ENCODE measurements at places on chromosomes 5 and 9.

- no peak for DNase-seq
These were observed 42.1 kb upstream of the FAM240B start for GRCh38 chr9:38761999-38762398.

- no peak for DNase-seq
These were observed 87.4 kb downstream of the LMX1B start for GRCh38 chr9:126700903-126701812.

DNA sequence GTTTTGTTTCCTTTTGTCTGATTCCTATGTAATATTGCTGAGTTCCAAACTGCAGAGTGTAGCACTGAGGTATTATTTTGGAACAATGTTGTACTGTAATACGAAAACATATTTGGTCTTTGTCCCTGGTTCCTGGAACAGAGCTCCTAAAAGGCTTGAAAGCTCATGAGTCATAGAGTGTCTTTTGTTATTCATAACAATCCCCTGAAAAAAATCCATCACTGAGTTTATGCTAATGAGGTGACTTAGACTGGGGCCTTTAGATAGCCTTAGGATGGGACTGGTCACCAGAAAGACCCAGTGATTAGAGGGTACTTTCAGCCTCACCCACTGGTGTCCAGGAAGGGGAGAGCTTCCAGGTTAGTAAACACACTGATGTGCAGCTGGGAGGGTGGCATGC is 132.7 kb upstream of the POU5F2 start:
- DNase-seq = no peak

- DNase-seq = no peak
These were observed 26.6 kb downstream of the DPYSL3 start for GRCh38 chr5:147483188-147483790.

- DNase-seq = no peak
These were observed 173.8 kb downstream of the PCSK1 start for GRCh38 chr5:96259151-96259772.

GRCh38 chr5:141778206-141778605 is 96.2 kb upstream of the ARAP3 start:
- DNase-seq = no peak

DNA sequence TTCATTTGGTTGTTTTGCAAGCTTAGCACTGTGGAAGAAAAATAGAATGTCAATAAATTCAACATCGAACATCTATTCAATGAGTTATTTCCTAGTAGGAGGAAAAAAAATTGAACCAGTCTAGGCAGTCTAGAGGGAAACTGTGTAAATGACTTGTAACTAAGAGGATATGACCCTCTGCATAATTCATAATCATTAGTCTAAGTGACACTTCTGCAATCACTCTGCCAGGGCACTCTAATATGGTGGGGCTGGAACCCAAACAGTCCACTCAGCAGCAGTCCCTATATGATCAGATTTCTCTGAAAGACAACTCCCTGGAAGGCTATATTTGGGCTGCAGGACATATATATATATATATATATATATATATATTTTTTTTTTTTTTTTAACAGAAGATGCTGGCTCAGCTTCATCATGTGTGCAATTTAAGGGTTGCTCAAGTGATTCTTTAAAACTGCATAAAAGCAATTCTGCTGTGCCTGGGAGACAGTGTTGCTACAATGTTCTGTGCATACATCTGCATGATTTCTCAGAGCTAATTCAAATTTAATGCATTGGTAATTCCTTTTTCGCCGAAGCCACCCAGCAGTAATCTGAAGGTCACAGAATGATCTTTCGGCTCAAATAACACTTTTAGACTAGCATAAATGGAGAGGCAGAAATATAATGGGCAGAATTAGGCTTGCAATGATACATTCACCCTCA is 482.1 kb upstream of the ZNF608 start:
- no peak for DNase-seq

DNA sequence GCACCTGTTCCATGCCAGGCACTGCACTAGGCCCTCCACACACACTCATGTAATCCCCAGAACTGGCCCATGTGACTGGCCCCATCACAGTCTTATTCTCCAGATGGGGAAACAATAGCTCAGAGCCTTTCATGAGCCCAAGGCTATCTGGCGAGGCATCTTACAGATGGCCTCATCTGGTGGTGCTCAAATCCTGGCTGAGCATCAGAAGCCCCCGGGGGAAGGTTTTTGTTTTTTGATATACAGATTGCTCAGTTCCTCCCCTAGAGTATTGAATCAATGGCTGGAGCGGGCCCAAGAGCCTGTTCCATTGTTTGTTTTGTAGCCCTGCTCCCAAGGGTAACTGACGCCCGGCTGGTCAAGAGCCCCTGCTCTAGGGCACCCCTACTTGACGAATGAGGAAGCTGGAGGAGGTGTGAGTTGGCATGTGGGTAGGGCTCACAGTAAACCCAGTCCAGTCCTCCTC is 145.3 kb upstream of the RAPGEF1 start:
- no peak for DNase-seq

All from activated CD4-positive, alpha-beta memory T cell treated with anti-CD3 and anti-CD28 coated beads, Interleukin-2, amount 10 ng/mL, durations not matched to agents 7 days and 5 days (primary cell).